Activated CD4-positive, alpha-beta memory T cell treated with anti-CD3 and anti-CD28 coated beads, Interleukin-2, amount 10 ng/mL, durations not matched to agents 7 days and 5 days (primary cell): ENCODE measurements at places on chromosomes 2 and 18. TPM values are rescaled to one million over a fixed set of nuclear protein-coding genes. Genes with fewer than 3 reads are reported as not detected.

The KCNJ13 gene
- not detected for total RNA-seq

The SPRED2 gene
- total RNA-seq, result 12.6 TPM

DNA sequence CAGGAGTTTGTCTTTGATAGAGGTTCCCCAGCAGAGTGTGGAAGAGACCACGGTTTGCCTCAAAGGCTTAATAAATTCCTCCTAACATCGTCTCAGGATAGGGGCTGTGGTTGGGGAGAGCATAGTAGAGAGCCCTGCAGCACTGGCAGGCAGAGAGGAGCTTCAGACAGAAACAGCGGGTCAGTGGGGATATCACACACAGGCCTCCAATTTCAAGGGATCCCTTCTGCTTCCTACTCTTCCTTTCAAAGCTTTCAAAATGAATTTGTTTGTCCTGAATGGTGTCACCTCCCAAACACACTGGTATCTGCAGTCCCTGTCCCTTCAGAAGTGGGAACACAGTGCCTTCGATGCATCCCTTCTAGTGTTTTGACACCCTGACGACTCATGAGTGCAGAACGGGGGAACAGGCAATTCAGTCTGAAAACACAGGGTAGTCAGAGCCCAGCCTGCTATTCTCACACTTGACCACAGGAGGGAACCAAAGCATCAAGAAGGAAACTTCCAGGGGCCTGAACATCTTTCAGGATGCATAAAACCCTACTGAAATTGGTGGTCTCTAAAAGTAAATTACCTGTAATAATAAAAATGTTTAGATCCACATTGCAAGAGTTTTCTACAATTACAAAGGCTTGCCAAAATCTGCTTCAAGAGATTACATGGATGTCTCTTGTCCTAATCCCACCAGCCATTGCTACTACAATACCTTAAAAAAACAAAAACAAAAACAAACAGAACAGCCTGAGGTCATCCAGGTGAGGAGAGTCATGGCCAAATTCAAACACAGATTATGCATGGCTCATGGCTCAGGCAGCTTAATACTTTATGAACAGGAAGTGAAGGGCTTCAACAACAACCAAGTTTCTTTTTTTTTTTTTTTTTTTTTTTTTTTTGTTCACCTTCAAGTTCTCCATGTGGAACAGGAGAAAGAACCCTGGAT is 49.8 kb downstream of the SLC14A2 start:
- peak; percentile 70 for DNase-seq

GRCh38 chr2:182717816-182718215 is 1.8 kb downstream of the DNAJC10 start:
- no peak for DNase-seq

- DNase-seq, result no peak
Observed at GRCh38 chr2:223997938-223998337, 40.7 kb downstream of the MRPL44 start.

The NEB gene
- total RNA-seq, result 0.45 TPM

GRCh38 chr2:46951290-46952064 is 35.9 kb upstream of the MCFD2 start:
- no peak for DNase-seq

DNA sequence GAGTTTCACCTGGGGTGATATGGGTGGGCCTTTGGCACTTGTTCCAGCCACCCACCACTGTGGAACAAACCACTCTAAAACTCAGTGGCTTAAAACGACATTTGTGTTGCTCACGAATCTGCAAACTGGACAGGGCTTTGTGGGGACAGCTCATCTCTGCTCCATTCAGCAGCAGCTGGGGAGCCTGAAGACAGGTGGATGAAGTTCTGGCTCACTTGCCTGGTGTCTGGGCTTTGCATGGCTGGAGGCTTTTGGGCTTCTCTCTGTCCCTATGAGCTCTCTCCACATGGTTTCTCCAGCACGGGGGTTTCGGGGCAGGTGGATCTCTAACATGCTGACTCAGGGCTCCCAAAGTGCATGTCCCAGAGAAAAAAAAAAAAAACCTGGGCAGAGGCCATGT is 93.0 kb upstream of the GLI2 start:
- no peak for DNase-seq

GRCh38 chr2:74953796-74954499 is 4.5 kb upstream of the POLE4 start:
- DNase-seq, result no peak

DNA sequence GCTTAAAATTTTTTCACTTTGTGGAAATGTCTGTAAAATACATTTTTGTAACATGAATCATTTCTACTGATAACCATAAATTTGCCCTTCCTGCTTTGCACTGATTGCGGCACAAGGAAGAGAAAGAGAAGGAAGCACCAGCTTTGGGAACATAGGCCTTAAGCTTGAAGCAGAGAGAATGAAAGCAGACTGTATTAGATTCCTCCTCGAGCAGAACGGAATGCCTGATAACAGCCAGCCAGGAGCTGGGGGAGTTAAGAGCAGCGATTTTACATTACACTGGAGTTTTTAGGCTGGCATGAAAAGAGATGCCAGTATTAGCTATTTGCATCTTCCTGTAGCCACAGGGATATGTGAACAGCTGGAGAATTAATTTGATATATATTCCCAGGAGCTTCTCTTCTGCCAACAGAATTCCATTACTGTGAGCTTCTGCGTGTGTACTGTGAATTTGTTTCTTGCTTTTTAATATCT is 33.5 kb downstream of the CRIM1 start:
- DNase-seq, result no peak

GRCh38 chr2:160228141-160228917 is 28.3 kb upstream of the ITGB6 start:
- no peak for DNase-seq

- DNase-seq, result no peak
Observed at GRCh38 chr18:2857491-2858131, 10.8 kb downstream of the EMILIN2 start.

The LIMS1 gene
- 129 TPM for total RNA-seq

GRCh38 chr18:78683191-78684010 is 296.2 kb upstream of the SALL3 start:
- no peak for DNase-seq

The ABHD3 gene
- 53.5 TPM for total RNA-seq

DNA sequence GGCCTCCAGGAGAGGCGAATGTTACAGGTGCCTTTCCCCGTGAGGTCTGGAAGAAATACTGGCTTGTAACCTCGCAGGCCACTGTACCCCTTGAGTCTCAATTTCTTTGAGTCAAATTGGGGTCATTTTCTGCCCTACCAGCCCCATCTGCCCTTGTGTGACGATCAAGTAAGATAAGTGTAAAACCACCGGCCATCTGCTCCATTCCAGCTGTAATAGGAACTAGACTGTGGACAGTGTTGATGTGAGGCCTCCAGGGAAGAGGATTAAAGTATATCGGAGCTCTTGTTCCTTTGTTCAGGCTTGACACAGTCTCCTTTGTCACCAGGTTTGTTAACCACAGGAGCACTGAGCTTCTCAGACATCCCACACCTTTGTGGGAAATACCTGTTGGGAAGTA is 65.6 kb downstream of the MRPS9 start:
- DNase-seq, result no peak

DNA sequence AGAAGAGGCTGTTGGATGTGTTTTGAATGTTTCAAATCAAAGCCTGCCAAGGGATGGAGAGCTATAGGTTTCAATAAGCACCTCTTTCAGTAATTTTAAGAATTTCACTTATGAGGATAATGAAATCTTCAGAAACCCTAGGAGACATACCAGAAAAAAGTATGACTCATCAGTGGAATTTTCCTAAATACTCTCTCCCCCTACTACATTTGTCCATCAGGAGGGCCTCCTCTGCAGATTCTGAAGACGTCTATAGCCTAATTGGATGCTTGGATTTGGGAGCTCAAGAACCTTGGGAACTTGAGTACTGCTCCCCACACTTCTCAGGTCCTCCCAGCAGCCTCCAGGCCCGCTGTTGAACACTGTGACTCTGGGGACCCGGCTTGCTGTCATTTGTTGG is 374.3 kb downstream of the SLC4A3 start:
- DNase-seq, result no peak

DNA sequence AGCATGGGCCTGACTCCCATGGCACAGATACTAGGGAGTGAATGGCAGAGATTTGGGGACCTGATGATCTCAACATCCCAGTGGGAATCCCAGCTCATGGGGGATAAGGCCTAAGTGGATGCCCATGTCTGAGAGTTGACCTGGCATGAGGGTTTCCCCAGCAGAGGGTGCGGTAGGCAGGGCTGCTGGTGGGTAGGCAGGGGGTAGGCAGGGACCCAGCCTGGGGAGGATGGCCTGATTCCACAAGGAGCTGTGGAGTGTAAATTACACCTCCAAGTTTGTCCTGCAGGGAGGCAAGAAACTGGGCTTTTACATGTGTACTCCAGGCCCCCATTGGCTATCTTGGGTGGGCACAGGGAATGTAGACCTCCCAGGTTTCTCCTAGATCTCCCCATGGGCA is 46.9 kb downstream of the INPP5D start:
- no peak for DNase-seq

The STEAP3 gene
- total RNA-seq, result not detected

The ABCG8 gene
- total RNA-seq, result not detected

The ZRANB3 gene
- total RNA-seq, result 5.8 TPM

DNA sequence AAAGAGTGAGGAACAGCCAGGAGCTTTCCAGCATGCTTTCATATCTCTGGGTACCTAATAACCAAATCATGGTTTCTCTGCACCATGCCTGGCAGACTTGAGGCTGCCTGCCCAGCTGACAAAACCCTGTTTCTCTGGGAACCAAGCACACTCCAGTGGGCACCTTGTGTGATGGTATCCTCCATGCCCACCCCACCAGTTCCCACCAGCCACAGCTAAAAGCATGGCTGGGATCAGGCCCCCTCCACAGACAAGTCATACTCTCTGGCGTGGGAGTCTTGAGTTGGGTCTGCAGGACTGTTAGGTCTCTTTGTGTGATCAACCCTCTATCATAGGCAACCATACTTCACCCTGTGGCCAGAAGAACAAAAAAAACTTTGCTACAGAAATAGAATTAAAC is 56.0 kb downstream of the TMEM163 start:
- DNase-seq, result no peak

The SLC30A3 gene
- 0.45 TPM for total RNA-seq

- DNase-seq, result no peak
Observed at GRCh38 chr2:140586379-140586778, 1544.4 kb downstream of the LRP1B start.

- DNase-seq, result no peak
Observed at GRCh38 chr18:23668731-23669130, 6.0 kb upstream of the ANKRD29 start.

- no peak for DNase-seq
Observed at GRCh38 chr2:144694456-144694855, 174.5 kb upstream of the ZEB2 start.

DNA sequence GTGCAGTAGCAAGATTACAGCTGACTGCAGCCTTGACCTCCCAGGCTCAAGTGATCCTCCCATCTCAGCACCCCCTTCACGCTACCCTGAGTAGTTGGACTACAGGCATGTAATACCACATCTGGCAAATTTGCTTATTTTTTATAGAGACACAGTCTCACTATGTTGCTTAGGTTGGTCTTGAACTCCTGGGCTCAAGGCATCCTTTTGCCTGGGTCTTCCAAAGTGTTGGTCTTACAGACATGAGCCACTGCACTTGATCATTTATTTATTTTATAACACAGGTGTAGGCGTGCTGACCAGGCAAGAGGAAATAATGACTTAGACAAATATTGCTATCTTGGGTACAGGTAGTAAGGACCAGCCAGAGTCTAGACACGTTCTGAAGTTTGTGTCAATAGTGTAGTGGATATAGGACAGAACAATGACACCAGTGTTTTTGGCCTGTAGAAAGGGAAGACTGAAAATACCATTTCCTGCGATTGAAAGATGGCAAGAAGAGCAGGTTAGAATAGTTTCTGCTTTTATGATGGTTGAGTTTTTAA is 71.0 kb upstream of the THUMPD2 start:
- DNase-seq, result no peak

DNA sequence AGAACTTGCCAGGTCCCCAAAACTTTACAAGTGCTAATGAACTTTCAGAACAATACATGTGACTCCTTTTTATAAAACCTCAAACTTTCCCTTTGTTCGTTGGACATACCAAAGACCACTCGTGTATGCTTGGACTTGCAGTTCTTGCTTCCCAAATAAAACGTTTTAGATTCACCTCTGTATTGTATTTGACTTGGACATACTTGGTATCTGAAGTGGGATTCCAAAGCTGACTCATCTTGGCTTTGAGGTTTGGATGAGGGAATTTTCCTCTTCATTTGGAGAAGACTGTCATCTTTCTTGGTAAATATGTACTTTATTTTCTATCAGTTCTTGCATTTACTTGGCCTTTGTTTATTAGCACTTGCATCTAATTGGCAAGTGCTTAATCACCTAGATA is 8.0 kb upstream of the CYB5A start:
- no peak for DNase-seq

The ARHGEF4 gene
- total RNA-seq, result 0.30 TPM

DNA sequence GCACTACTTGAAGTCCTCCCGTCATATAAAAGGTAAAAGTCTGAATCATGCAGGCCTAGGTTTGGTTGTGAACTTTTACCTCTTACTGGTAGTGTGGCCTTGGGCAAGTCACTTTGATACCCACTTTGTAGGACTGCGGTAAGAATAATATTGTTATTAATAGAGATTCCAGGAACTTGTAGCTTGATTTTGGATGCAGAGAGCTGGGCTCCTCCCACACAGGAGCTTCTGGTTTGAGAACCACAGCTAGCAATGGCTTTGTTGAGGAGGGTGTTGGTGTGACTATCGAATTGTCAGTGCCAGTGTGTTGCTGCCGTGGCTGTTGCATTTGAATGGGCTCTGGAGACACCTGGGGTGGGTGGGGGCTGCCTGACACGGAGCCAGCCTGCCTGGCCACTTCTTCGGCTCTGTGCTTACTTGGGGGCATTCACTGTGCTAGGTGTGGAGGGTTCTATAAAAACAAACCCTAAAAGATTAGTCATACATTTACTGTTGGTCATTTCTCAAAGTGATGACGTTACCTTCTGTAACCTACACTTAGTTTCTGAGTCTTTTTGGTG is 38.5 kb downstream of the ASAP2 start:
- no peak for DNase-seq

DNA sequence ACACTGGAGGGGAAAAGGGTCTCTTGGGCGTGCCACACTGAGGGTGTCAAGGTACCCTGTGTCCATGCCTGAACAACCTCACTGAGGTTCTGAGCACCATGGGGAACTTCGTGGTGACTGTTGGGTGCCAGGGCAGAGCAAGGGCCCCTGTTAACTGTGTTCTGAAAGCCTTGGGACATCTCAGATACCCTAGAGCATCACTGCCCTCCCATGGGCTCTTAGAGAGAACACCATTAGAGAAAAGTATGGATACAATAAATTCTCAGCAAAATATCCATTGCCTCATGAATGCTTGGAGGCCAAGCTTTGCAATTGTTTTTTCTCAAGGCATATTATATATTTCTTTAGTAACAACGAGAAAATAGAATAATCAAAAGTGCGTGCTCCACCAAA is 488.5 kb upstream of the NRP2 start:
- no peak for DNase-seq

- DNase-seq, result no peak
Observed at GRCh38 chr2:228690681-228691080, 509.2 kb upstream of the SPHKAP start.

- DNase-seq, result no peak
Observed at GRCh38 chr2:13779996-13780395, 852.5 kb upstream of the LRATD1 start.
